ENCODE measurements at places on chromosomes 5 and 9.
A peak's percentile ranks its signal among the peaks of the same experiment; 100 is the strongest.

DNA sequence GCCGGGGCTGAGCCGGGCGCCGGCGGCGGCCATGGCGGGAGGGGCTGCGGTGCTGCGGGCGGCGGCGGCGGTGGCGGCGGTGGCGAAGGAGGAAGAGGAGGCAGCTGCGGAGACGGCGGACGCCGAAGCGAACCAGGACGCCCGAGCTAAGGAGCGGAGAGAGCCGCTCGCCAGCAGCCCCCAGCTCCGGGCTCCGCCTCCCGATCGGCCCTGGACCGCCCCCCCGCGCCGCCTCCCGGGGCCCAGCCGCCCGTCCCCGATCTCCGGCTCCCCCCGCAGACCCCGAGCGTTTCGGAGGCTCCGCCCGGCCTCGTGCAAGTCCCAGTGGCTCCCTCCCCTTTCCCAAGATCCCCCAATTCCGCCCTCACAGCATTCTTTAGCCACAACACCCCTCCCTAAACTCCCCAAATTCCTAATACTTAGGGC is at the start of gene ASTN2:
Gene ASTN2 (minus strand): TSS at position 152 of the 426 bp plus-strand sequence. CDS start 119 bp downstream, at position 33.
- peak; percentile 2 for DNase-seq

- DNase-seq: peak; percentile 42
Measured at GRCh38 chr5:113166852-113167366, 190.3 kb downstream of the DCP2 start.

GRCh38 chr9:123062351-123063176 is 29.1 kb downstream of the GPR21 start:
- no peak for DNase-seq

DNA sequence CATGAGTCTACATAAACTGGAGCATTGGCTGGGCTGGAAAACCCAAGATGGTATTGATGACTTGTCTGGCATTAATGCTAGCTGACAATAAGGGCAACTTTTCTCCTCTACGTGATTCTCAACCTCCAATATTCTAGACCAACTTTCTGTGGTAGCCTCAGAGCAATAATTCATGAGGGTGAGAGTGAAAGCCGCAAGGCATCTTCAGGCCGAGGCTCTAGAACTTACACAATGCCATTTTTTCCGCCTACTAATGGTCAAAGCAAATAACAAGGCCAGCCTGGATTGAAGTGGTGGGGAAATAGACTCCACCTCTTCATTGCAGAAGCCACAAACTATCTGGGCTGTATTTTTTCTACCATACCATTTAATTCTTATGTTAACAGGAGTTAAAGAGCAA is 267.4 kb downstream of the GABRG2 start:
- DNase-seq: no peak

GRCh38 chr5:172885597-172886340 is 51.7 kb downstream of the ERGIC1 start:
- DNase-seq: no peak

GRCh38 chr5:135454946-135455345 is 2.8 kb upstream of the TIFAB start:
- DNase-seq: no peak

GRCh38 chr9:129774791-129775447 is 22.1 kb upstream of the PTGES start:
- no peak for DNase-seq

GRCh38 chr5:55429613-55430253 is 105.0 kb downstream of the PLPP1 start:
- DNase-seq: no peak

GRCh38 chr9:82466616-82467260 is 478.2 kb downstream of the SPATA31D1 start:
- DNase-seq: peak; percentile 7

GRCh38 chr5:147734894-147735293 is 47.6 kb downstream of the JAKMIP2 start:
- no peak for DNase-seq

DNA sequence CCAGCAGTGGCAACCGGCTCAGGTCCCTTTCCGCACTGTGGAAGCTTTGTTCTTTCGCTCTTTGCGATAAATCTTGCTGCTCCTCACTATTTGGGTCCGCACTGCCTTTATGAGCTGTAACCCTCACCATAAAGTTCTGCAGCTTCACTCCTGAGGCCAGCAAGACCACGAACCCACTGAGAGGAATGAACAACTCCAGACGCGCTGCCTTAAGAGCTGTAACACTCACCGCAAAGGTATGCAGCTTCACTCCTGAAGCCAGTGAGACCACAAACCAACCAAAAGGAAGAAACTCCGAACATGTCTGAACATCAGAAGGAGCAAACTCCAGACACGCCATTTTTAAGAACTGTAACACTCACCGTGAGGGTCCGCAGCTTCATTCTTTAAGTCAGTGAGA is 103.5 kb downstream of the GLIS3 start:
- peak; percentile 38 for DNase-seq

DNA sequence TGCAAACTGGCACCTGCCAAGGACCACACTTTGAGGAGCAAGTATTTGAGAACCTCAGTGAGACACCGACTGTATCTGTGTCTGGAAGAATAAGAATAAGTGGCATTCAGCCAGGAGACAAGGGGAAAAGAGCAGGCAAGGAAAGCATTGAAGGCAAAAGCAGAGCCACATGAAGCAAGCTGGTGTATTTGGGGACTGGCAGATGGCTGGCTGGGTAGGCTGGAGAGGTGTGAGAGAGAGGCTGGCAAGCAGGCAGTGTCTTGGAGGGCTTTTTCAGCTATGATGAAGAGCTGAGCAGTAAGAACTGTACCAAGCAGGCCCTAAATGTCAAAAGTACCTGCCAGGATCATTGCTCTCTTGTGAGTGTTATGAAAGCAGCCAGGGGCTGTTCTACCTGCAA is 14.1 kb upstream of the C5orf58 start:
- no peak for DNase-seq

DNA sequence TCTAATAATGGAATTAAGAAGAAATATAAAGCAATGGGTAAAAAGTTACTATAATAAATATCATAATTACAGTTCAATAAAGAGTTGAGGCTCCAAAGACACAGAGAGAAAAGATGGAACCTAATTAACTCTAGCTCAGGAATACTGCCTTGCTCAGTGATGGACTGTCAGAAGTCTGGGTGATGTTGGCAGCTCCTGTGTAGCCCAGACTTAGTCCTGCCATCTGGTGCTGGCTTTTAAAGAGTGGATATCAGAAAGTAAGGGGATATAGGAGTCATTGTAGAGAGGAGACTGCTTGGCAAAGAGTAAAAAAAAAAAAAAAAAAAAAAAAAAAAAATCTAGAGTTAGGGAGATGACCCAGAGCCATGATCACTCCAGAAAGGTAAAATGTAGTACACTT is 551.9 kb upstream of the DMAC1 start:
- DNase-seq: no peak

DNA sequence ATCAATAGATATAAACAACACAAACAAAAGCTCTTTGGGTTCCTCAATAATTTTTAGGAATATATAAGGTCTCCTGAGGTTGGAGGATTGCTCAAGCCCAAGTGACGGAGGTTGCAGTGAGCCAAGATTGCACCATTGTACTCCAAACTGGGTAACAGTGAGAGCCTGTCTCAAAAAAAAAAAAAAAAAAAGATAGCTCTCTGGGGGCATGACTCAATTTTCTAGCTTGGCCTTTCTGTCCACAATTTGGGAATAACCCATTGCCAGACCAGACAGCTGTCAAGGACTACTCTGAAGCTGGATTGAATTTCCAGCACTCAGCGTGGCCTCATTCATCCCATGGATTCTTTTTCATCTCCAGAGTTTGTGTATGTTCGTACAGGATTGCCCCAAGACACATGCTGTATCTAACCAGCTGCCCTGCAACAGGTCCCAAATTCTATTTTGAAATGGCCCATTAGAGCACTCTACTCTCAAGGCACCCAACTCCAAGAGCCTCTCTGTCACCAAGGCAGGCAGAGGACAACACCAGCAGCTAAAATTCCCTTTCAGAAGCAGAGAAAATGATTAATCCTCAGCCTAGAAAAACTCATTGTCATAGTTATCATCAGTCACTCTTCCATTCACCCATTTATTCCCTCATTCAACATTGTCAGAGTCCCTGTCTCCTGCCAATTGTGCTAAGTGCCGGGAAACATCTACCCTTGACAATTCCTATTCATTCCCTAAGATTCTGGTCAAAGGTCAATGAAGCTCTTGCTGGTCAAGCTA is 8.7 kb downstream of the FAM193B start:
- DNase-seq: peak; percentile 95

DNA sequence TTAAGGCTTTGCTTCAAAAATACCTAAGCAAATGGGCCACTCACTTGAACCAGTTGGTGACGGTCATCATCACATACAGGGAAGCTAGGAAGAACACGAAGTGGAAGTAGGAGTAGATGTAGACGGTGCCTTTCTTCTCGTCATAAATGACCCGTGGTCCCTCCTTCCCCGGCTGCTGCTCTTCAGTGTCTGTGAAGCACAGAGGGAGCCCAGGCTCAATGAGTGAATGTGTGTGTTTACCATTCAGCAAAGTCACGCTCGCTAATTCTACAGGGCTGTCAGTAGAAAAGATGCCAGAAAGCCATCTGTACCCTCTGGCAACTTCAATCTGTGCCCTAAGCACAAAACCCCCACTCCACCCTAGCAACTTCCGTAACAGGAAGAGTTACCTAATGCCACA is 109.8 kb downstream of the SERINC5 start:
- no peak for DNase-seq

DNA sequence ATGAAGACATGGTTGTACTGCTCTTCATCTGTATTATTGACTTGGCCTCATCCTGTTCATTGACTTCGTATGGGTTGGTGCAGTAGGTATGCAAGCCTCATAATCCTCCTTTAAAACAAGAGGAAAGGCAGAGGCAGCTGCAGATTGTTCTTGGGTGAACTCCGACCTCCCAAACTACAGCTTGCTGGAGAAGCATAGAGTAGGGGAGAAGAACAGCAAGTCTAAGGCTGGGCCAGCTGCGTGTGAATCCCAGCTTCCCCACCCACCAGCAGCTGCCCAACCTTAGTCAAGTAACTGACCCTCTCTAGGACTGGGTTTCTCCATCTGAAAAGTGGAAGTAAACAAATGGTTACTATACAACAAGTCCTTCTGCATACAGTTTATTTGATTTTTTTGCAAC is 114.5 kb upstream of the WWC1 start:
- DNase-seq: no peak

DNA sequence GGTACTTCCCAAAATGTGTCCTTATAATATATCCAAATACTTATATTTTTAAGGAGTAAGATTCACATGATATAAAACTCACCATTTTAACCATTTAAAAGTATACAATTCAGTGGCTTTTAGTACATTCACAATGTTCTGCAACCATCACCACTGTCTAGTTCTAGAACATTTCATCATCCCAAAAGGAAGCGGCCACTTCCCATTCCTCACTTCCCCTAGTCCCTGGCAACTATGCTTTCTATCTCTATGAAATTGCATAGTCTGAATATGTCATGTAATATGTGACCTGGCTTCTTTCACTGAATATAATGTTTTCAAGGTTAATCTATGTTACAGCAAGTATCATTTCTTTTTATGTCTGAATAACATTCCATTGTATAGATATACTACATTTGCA is 615.1 kb upstream of the SGCD start:
- no peak for DNase-seq

- no peak for DNase-seq
Measured at GRCh38 chr9:76366275-76366674, 28.0 kb downstream of the RFK start.

- no peak for DNase-seq
Measured at GRCh38 chr5:120761986-120762385, 297.9 kb downstream of the PRR16 start.

- DNase-seq: no peak
Measured at GRCh38 chr5:158155811-158156505, 297.0 kb upstream of the CLINT1 start.

DNA sequence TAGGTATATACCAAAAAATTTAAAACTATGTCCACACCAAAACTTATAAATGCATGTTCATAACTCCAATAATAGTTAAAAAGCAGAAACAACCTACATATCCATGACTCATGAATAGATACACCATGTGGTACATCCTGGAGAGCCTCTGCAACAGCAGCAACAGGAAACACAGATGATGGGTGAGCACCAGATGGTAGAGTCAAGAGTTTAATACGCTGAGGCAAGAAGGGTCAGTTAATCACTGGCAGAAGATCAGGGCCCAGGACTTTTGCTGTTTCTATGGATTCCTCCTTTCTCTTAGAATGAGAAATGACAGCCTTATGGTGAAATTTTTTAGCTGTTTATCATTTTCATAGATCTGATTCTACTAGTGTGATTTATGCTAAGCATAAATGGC is 351.8 kb upstream of the ADAMTSL1 start:
- peak; percentile 20 for DNase-seq

GRCh38 chr9:92164490-92164889 is 49.3 kb upstream of the SPTLC1 start:
- no peak for DNase-seq

DNA sequence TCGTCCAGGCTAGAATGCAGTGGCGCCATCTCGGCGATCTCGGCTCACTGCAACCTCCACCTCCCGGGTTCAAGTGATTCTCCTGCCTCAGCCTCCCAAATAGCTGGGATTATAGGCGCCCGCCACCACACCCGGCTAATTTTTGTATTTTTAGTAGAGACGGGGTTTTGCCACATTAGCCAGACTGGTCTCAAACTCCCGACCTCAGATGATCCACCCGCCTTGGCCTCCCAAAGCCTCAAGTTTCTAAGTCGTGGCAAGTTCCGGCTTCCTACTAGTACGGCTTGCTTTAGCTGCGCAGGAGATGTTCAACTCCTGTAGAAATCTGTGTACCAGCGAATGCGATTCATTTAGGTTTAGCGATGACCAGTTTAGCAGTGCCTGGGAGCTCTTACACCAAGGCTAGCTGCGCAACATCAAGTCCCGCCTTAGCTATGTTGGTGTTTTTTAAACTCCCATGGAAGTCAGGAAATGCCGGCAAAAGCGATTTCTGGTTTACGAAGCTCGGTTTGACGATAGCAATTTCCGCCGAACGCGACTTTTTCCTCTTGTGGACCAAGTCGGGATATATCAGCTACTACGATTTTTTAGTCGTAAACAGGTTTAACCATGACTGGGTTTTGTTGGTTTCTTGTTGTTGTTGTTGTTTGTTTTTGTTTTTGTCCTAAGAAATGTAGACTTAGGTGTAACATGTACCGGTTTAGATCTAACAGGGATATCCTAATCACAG is 46.4 kb downstream of the ANXA2R start:
- DNase-seq: peak; percentile 85

DNA sequence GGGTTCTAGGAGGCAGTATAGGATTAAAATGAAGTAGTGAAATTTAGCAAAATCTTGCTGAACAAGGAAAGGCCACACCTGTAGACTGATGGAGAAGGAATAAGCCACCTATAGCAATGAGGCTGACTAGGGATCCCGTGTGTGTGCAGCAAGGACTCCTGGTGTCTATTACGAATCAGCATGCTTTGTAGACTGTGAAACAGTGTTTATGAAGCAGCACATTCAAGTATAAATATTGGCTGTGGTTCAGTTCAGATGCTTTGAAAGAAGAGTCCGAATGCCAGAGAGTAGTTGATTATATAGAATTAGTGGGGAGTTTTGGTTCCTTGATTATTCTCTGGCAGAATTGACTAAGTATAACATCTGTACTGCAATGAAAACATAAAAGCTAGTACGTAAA is 41.8 kb downstream of the CAST start:
- DNase-seq: no peak

- peak; percentile 45 for DNase-seq
Measured at GRCh38 chr9:107727086-107727780, 237.7 kb upstream of the KLF4 start.

- DNase-seq: no peak
Measured at GRCh38 chr5:5487585-5488360, 65.3 kb downstream of the ICE1 start.
